AG04450 (cell line): ENCODE measurements at places on chromosomes 2 and 18.

- no peak for DNase-seq
These were observed 143.1 kb upstream of the CAPN13 start for GRCh38 chr2:30950339-30950738.

DNA sequence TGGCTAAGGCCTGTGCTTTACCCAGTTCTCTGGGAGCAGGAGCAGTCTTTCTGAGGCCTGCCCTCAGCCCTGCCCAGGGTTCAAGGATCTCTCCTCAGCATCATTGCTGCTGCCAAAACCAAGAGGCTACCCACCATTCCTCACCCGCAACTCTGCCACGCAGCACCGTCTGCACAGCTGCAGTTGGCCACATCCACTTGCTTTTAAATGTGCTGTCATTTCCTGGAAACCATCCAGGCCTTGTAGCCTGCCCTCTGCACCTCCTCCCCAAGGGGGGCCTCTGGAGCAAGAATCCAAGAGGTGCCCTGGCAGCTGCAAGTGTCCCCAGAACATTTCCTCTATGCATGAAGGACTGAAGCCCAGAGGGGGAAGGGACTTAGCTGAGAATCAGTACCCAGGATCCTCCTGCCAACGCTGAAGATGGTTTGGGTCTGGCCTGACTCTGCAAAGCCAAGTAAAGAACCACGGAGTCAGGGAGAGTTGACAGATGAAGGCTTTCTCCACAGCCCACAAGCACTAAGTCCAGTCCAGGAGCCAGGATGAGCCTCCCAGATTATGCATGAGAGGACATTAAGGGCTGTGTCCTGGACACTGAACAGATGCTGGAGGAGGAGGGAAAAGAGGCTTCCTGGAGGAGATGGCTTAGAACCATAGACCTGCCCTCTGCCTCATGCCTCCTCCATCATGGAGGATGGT, 14.9 kb downstream of the EMX1 start:
- peak; percentile 18 for DNase-seq

DNA sequence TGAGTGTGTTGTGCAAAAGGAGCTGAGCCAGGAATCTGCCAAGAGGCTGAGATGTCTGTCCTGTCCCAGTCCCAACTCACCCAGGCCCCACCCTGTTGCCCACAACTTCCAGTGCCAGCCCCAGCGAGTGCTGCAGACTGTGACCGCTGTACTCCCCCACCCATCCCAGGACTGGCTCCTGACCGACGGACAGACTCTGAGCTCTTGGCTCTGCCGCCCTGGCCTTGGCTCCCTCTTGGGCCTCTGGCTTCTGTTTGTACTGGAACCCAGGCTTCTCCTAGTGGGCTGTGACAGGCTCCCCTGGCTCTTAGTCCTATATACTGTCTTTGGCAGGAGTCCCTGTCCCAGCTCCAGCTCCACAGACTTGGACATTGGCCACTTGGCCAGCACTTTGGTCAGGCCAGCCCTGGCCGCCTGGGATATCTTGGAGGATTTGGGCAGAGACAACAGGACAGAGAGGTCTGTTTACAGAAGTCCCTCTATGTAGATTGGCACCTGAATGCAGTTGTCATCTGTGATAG, 41.1 kb downstream of the ACOXL start:
- no peak for DNase-seq

GRCh38 chr2:96097951-96098823, 18.2 kb downstream of the ADRA2B start:
- DNase-seq = no peak

DNA sequence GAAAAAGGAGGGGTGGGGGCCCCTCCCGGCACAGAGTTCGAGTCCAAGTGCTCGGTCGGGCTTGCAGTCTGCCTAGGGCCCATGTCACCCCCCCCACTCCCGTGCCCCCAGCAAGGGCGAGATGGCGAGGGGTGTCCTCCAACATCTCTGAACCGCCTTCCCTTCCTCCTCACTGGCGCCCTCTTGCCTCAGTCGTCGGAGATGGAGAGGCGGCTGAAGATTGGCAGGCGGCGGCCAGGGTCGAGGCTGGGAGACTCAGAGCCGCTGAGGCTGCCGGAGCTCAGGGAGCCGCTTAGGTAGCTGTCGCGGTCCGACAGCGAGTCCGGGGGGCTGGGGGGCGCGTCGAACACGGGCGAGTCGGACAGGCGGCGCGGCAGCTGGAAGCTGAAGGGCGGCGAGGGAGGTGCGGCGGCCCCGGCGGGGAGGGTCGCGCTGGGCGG, 2.3 kb downstream of the ZFP36L2 start:
- no peak for DNase-seq

DNA sequence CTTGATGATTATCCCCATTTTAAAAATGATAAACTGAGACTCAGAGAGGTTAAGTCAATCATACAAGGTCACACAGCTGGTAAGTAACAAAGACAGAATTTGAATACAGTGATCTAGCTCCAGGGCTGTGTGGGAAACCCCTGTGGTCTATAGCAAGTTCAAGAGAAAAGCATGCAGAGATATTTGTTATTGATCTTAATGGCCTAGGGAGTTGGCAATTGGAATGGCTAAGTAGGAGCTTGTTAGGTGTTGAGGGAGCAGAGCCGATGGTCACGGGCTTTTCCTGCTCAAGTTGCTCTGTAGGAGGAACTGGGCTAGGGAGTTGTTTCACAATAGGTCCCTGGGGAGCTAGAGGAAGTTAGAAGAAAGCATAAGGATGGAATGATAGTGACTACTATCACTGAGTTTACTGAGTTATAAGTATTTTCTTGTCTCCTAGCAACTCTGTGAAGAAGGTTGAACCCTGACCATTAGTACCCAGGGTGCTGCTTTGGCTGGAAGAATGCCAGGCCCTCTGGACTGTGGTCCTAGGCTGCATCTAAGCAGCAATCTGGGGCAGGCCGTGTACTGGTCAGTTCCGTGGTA, 30.0 kb downstream of the RNF125 start:
- no peak for DNase-seq

GRCh38 chr18:27142891-27143290, 42.2 kb downstream of the CHST9 start:
- DNase-seq = no peak

GRCh38 chr2:85324639-85325465, 2.9 kb downstream of the TGOLN2 start:
- no peak for DNase-seq

DNA sequence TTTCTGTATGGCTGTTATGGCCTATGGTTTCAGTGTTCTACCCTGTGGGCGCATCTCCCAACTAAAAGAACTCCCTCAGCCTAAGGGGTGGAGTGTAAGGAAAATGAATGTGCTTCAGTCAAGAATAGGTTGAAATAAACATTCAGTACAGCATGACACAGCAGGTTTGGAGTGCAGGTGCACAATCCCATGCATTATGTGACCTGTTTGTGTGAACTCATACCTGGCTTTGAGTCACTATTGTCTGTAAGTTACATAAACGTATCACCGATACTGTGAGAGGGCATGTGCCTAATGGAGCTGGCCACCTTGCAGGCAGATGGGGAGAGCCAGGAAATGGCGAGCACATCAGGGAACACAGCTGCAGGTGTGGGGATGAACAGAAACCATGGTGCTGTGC, 216.0 kb downstream of the DSEL start:
- DNase-seq = no peak

GRCh38 chr18:76670564-76671288, 151.6 kb upstream of the ZNF236 start:
- no peak for DNase-seq

DNA sequence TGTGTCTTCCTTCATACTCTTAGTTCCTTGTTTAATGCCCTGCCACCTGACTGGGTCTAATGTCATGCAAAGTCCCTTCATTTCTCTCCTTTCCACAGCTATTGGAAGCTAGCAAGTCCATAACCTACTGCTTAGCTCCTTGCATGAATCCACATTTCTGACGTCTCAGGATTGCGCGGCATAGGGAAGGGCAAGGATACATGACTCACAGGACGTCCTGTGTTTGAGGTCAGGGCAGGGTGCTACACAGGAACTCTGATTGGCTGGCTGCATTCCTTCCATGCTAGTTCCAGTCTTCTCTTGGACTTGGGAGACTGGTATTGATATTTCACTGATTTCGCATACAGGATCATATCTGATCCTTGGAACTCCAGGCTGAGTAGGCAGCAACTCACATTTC, 137.9 kb downstream of the CDH2 start:
- DNase-seq = no peak

GRCh38 chr18:49548229-49548636, 13.6 kb upstream of the LIPG start:
- peak; percentile 72 for DNase-seq

- no peak for DNase-seq
These were observed 20.5 kb downstream of the SPIRE1 start for GRCh38 chr18:12637393-12637792.

DNA sequence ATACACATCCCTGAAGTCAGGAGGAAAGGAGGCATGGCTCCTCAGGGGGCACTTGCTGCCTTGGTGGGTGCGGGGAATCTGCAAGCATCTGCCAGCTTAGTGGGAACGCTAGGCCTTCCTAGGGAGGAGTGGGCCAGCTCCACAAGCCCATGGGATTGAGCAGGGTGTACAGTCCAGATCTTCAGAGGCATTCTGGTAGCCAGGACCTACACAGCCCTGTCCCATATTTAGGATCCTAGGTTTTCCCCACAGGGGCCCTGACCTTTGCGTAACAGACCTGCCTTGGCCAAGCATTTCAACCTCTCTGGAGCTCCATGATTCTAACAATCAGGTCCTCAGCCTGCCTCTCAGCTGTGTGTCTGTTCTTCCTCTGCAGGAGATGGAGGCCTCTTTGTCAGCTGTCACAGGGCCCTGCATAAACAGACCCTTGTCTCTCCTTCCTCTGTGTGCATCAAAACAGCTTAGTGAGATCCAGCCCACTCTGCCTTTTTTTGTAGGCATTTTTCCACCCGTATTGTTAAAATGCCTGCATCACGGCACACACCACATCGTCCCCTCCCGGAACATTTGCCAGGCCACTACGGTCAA, 140.2 kb upstream of the NDUFV2 start:
- no peak for DNase-seq

- no peak for DNase-seq
These were observed 154.0 kb downstream of the INHBB start for GRCh38 chr2:120499784-120500495.

GRCh38 chr2:231877533-231878456, 48.4 kb downstream of the NPPC start:
- peak; percentile 2 for DNase-seq

GRCh38 chr2:1911811-1912210, 167.5 kb upstream of the PXDN start:
- no peak for DNase-seq

- no peak for DNase-seq
These were observed 63.3 kb upstream of the WDSUB1 start for GRCh38 chr2:159349674-159350299.

DNA sequence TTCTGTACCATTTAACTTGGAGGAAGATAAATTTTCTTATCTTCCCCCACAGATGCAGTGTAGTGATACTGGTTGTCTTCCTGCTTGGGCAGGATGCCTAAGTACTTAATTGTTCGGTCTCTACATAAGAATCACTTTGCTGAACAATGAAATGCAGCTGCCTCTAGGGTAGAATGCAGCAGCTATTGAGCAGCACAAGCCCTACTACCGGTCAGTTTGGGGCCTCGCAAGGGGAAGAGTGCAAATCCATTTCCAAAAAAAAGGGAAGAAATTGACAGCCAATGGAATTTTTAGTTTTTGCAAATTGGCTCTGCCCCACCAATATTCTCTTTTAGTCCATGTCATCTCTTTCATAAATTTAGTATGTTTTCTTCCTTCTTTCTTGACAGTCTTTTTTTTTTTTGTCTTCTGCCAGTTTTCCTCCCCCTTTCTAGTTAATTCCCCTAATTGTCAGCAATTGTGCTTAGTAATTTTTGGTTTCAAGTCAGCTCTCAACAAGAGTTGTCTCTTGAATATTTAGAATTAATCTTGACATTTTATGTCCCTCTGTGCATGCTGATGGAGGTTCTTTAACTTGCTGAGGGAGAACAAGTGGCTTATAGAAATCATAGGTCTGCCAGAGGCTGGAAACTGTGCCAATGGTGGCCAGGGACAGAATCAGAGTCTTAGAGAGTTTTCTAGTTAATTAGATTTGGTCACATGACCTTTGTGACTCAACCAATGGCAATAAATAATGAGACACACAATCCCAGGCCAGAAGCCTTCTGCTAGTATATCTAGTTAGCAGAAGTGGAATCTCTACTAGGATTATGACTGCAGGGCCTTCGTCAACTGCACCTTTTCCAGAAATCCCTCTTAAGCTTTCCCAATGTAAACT, 270.0 kb downstream of the CTNNA2 start:
- no peak for DNase-seq

GRCh38 chr2:218407717-218408116, 8.0 kb downstream of the CTDSP1 start:
- DNase-seq = no peak

- no peak for DNase-seq
These were observed 54.0 kb downstream of the MEIS1 start for GRCh38 chr2:66488946-66489345.

GRCh38 chr2:196534495-196534894, 105.0 kb upstream of the CCDC150 start:
- no peak for DNase-seq

GRCh38 chr2:102055346-102055990, 63.7 kb downstream of the IL1R2 start:
- no peak for DNase-seq

DNA sequence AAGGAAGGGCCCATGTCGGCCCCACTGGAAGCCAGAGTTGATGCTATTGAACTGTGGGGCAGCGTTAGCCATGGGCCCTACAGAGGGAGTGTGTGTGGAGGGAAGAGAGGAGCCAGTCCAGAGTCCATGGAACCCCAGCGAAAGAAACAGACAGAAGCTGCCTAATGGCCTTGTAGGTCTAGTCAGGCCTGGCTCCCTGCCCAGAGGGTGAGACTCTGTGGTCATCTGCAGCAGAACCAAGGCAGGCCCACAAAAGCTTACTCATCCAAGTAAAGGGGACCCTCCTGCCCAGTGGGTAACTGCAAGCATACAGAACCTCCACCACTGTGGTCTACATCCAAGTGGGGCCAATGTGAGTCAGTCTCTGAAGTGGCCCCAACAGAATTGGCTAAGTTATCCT, 439.8 kb downstream of the TGIF1 start:
- DNase-seq = peak; percentile 8

GRCh38 chr18:80179857-80180558, 67.3 kb downstream of the PARD6G start:
- no peak for DNase-seq

DNA sequence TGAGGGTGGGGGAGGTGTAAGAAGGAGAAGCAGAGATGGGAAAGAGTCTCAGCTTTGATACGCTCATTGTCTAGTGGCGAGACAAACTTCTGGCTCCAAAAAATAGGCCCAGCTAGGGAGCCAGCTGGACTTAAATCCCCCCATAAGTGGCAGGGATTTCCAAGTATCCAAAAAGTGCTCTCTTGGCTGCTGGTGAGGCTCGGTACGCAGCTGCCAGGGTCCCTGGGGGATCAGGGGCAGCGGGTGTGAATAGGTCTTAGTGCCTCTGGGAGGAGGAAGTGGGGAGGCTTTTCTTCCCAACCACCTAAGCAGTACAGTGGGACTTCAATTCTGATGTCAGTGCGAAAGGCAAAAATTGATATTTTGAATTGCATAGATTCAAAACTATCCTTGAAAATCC, 73.5 kb downstream of the ALK start:
- DNase-seq = no peak

GRCh38 chr2:199395311-199395710, 62.4 kb downstream of the SATB2 start:
- no peak for DNase-seq
